ENCODE measurements at places on chromosomes 1 and 21.

DNA sequence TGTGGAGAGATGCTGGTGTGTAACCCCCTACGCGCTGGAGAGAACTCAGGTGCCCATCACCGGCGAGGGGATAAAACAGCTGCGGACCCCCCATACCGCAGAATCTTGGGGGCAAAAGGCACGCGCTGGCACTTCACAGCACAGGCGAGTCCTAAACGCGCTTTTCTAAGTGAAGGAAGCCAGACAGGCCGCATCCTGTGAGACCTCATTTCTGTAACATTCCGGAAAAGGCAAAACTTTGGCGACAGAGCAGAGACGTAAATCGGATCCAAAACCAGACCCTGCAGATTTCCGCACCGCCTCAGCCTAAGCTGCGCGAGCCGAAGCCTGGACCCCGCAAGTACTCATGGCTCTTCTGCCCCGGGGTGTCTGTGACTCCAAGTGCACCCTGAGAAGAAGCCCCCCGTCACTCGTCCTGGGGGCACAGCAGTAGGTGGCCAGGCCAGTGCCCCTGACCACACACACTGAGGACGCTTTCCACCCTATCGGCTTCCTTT is 60.9 kb downstream of the SLX9 start:
- DNase-seq, result no peak

DNA sequence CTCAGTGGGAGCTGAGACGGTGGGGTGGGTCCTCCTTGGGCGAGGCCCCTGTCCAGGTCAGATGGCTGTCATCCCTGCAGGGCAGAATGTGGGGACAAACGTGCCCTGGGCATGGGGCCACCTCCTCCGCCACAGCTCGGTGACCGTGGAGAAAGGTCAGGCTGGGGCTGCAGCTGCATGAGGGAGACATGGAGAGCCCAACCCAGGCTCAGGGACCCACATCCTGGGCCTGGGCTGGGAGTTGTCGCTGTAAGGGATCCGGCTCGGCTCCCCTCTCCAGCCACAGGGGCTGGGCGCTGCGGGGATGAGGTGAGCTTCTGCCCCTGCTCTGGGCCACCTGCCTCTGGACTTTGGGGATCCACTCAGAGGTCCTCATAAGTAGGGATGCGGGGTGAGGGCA is 518 bp upstream of the PLCH2 start:
- no peak for DNase-seq

GRCh38 chr1:75613916-75614315 is 3.0 kb upstream of the SLC44A5 start:
- DNase-seq, result no peak

- DNase-seq, result no peak
Measured at GRCh38 chr1:199976496-199977144, 50.9 kb upstream of the NR5A2 start.

DNA sequence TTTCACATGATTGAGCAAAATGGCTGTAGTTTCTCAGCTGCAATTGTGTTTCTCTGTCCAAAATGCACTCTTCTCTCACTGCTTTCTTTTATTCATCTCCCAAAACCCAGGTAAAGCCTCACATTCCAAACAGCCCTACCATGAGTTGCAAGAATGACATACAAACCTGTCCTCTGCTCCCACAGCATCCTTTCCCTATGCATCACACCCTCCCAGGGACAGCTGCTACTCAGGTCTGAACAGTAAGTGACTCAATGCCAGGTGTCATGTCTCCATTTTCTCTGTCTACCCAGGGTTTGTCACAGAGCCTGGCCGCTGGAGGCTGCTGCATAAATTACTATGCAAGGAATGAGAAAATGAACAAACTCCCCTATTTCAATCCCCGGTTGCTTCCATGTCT is 118.5 kb downstream of the PLD5 start:
- no peak for DNase-seq

DNA sequence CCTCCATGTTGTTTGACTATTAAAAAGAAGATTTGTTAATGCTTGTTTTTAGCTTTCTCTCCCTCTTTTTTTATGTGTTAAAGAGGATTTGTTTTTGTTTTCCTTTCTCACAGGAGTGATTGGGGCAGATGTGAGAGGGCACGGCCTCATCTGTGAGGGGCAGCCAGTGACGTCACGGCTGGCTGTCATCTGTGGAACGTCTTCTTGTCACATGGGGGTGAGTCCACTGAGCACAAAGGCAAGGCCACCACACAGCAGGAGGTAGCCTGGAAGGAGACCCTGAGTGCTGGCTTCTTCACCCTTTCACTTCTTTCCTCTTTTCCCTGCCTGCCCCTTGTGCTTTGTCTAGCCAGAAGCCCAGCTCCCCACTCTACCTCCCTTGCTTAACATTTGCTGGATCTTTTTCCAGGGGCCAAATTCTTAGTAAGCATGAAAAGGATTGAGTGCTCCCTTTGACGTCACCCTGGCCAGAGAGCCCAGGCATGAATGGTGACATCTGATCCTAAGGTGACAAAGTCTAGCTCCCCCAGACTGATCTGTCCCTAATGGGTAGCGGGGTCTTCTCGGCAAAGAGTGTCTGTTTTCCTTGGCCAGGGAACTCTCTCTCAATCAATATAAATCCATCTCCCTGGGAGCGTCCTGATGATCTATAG is 257.2 kb downstream of the FGGY start:
- no peak for DNase-seq

- DNase-seq, result no peak
Measured at GRCh38 chr21:42820616-42821465, 58.5 kb downstream of the WDR4 start.

DNA sequence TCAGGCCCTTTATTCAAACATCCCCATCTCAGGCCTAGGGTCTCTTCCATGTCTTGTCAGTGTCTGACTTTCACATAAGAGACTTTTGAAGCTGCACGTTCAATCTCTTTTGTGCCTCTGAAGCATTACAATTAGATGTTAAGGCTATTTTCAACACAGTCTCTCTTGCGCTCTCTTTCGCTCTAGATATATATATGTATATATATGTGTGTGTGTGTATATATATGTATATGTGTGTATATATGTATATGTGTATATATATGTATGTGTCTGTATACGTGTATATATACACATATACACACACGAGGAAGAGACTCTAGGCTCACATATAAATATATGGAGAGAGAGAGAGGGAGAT is 162.5 kb upstream of the RNPC3 start:
- no peak for DNase-seq

GRCh38 chr1:15110867-15111230 is 42.7 kb upstream of the TMEM51 start:
- no peak for DNase-seq

DNA sequence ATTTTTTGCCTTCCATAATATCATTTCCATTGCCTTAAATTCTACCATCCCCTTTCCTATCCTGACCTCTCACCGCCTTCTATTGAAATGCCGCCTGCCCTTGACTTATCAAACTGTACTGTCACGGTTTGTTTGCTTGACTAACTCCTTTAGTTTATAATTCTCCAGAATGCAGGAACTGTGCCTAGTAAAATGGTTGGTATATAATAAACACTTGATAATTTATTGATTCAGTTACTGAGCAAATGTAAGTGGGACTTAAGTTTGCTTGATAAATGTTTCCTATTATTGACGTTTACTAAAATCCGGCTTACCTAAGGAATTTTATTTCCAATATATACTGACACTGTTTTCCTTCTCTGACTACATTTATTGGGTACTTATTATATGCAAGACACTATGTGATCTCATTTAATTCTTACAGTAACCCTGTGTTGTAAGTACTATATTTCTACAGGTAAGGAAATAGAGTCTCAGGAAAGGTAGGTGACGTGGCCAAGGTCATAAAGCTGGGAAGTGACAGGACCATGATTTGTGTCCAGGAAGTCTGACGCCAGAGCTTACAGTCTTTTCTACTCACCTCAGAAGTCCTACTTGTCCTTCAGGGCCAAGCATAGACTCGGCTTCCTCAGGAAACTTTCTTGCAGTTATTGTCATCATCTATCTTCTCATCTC is 35.7 kb downstream of the DPT start:
- no peak for DNase-seq

GRCh38 chr1:64388336-64388735 is 81.6 kb upstream of the CACHD1 start:
- DNase-seq, result no peak

- DNase-seq, result no peak
Measured at GRCh38 chr21:36552434-36552785, 72.5 kb upstream of the CLDN14 start.

- no peak for DNase-seq
Measured at GRCh38 chr1:58683519-58683918, 16.3 kb downstream of the MYSM1 start.

DNA sequence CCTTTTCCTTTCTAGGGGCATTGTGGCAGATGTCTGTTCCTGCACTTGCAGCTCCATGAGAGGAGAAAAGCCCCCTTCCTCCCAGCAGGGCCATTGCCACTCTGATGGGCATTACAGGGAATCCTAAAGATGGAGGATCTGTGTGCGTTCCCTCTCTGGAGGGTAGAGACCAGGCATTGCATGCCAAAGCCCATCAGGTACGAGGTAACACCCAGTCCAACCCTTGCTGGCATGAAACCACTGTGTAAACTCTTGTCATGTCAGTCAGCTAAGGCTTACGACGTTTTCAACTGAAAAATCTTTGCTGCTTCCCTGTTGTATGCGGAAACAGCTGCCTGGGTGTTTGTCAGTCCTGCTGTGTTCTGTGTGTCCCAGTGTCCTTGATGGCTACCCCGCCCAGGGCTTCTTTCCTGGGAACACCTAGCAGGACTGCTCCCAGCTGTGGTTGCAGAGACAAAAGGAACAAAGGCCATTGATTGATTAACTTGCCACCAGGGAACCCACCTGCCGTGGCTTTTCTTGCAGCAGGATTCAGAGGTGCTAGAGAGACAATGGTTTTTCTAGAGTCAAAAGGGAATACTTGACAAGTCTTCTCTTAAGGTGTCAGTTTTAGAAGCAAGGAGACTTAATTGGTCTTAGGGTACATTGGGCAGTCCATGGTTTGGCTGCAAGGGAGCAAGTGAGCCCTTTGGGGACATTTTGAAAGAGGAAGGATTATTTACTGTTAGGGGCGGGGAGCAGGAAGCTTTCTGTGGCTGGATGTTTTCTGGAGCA is 24.6 kb downstream of the B3GALT5 start:
- DNase-seq, result no peak

- no peak for DNase-seq
Measured at GRCh38 chr1:223724376-223724775, 12.0 kb downstream of the CAPN2 start.

DNA sequence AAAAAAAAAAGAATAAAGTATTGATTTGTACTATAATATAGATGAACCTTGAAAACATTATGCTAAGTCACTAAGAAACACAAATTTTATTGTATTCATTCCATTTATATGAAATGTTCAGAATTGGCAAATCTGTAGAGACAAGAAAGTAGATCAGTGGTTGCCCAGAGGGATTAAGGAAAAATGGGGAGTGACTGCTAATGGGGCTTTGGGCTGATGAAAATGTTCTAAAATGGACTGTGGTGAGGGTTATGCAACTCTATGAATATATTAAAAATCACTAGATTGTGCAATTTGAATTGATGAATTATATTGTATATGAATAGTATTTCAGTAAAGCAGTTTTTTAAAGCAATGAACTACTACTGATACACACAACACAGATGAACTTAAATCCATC is 10.0 kb downstream of the GDAP2 start:
- DNase-seq, result peak; percentile 39

DNA sequence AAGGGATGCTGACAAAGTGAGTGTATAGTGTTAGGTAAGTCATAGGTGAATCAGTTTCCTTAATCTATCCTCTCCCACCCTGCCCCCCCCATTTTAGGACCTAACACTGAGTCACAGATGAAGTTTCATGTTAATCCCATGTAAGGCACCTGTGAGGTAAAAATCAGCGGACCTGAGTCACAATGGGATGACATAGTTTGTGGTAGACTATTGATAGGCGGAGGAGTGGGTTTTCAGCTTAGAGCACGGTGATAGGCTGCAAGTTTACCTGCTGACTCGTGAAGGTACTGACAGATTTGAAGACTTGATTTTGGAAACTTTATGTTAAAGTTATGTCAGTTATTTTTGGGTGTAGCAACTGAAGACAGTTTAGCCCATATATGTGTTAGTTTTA is 1.7 kb downstream of the TOR1AIP1 start:
- no peak for DNase-seq
